ENCODE measurements at places on chromosomes 2 and 18.

DNA sequence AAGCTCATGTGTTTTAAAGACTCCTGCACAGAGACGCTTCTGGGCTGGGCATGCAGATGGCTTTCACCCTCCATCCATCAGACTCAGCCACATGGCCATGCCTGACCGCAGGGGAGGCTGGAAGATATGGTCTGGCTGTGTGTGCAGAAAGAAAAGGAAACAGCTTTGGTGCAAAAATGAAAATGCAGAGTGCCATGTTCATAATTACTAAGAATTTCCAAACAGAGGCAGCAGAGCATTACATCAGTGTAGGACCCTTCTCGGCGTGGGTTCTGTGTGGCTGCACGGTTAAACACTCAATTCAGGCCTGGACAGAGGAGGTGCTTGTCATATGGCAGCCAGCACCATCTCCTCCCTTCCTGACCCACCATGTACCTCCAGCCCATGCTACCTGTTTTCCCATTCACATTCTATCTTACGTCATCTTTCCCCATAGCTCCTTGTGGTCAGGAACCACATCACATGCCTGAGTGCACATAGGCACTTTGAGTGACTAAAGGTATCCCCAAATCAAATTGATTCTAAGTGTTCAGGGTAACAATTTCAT is 200.3 kb upstream of the ID2 start:
- no peak for DNase-seq

- DNase-seq: no peak
Observed at GRCh38 chr18:23228102-23229061, 93.1 kb downstream of the CABLES1 start.

DNA sequence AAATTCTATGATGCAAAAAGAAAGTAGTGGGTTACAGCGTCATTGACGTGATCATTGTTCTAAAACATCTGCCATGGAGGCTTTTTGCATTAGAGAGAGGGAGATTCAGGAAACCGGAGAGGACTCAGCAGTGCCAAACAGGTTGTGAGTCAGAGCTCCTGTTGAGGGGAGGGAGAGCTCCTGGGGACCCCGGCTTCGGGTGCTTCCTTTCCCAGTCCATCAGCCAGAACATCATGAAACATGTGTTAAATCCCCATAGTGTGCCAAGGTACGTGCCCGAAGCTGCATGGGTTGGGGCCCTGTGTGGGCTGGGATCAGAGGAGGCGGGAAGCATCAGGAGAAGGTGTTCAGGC is 791 bp upstream of the CYRIA start:
- DNase-seq: no peak

GRCh38 chr2:231185050-231185725 is 13.2 kb upstream of the ARMC9 start:
- DNase-seq: no peak

DNA sequence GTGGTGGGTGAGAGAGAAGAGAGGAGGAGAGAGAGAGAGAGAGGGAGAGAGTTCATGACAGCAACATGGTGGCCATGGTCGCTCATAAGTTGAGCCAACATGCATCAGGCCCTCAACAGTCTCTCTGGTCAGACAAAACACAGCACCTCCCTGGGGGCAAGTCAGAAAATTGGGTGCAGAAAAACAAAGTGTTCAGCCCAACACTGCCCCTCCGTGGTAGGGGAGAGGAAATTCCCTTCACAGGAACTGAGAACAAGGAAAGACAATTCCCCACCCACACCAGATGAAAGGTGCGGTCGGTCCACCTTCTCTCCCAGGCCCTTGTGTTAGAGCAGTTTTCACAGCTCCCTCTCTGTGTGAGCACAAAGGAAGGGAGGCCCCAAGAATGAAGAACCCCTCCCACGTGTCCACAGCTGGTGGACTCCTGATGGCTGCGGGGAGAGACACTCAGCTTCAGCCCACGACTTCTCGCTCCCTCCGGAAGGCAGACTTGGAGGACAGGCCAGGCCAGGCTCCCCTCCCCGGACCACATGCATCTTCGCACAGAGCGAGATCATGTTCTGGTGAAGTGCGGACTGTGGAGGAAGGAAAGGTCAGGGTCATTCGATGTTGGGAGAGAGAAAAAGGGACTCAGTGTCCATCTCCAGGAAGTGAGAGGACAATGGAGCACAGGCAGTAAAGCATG is 181.7 kb downstream of the ANAPC1 start:
- peak; percentile 13 for DNase-seq

DNA sequence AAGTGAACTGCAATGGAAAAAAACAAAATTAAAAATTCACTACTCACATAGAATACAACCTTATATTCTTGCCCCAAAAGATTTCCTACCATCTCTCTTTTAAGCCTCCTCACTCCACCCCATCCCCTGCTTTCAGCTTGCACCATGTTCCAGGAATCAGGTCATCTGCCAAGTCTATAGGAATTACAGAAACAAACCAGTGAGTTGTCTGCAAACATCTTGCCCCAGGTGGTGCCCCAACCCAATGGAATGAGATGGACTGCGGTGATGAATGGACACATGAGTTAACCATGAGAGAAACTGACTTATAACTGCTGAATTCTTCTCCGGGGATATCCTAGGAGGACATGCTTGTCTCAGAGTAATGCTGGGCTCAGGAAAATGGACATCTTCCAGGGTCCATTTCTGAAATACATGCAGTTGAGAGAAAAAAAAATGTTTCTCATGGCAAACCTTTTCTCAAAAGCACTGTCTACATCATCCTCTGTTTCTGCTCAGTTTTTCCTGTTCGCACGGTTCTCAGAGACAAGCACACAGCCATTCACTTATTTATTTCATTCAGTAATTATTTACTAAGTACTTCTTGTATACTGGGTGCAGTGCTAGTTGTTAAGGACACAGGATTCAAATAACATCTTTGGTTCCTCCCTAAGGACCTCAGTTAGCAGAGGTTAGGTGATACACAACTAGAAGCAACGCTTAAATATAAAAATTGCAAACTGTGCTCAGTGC is 350.0 kb downstream of the RND3 start:
- no peak for DNase-seq

- DNase-seq: no peak
Observed at GRCh38 chr2:238121511-238122286, 16.8 kb upstream of the KLHL30 start.

- DNase-seq: no peak
Observed at GRCh38 chr2:61585383-61585782, 47.2 kb upstream of the XPO1 start.

Data from stimulated activated CD8-positive, alpha-beta memory T cell treated with anti-CD3 and anti-CD28 coated beads, Interleukin-7, amount 100 ng/mL, for 1 hour (primary cell).